Vein endothelial cell (primary cell): ENCODE measurements at places on chromosomes 6 and 20. TPM values are rescaled to one million over a fixed set of nuclear protein-coding genes. Genes with fewer than 3 reads are reported as not detected.

The QKI gene
- 313 and 318 TPM in 2 replicates for total RNA-seq

The CCN6 gene
- total RNA-seq, result not detected in 2 replicates

The BIRC7 gene
- not detected in 2 replicates for total RNA-seq

The OR12D1 gene
- not detected in 2 replicates for total RNA-seq

The MAPK13 gene
- total RNA-seq, result 3.3 and 4.9 TPM in 2 replicates

The RAET1L gene
- total RNA-seq, result not detected in 2 replicates

The TRIM10 gene
- total RNA-seq, result not detected in 2 replicates

The INSM1 gene
- total RNA-seq, result not detected in 2 replicates

The CFAP61 gene
- not detected in 2 replicates for total RNA-seq

The OR12D3 gene
- total RNA-seq, result not detected in 2 replicates

The CRISP2 gene
- total RNA-seq, result not detected in 2 replicates

The CGA gene
- total RNA-seq, result not detected in 2 replicates

The LZTS3 gene
- 6.2 and 9.8 TPM in 2 replicates for total RNA-seq

The HAO1 gene
- not detected in 2 replicates for total RNA-seq

The ACTL10 gene
- 2.8 and 3.3 TPM in 2 replicates for total RNA-seq

The ZKSCAN8 gene
- 19.9 and 20.9 TPM in 2 replicates for total RNA-seq

The TP53INP2 gene
- total RNA-seq, result 6.2 and 8.9 TPM in 2 replicates

The MYCT1 gene
- total RNA-seq, result 143 and 181 TPM in 2 replicates

The SCUBE3 gene
- total RNA-seq, result 1.3 and 1.7 TPM in 2 replicates

The DEF6 gene
- 0.96 and 0.98 TPM in 2 replicates for total RNA-seq

The GRM4 gene
- total RNA-seq, result not detected in 2 replicates

The SYS1 gene
- 27.7 and 37.9 TPM in 2 replicates for total RNA-seq

The KIF6 gene
- total RNA-seq, result not detected in 2 replicates

The ARMC2 gene
- 0.96 and 2.9 TPM in 2 replicates for total RNA-seq

The HCRTR2 gene
- not detected in 2 replicates for total RNA-seq

The PAK5 gene
- total RNA-seq, result not detected in 2 replicates

The BEND3 gene
- 6.1 and 7.5 TPM in 2 replicates for total RNA-seq

The ME1 gene
- 8.2 and 15.4 TPM in 2 replicates for total RNA-seq

The ERVFRD-1 gene
- total RNA-seq, result not detected in 2 replicates

The LY6G5B gene
- total RNA-seq, result 4.2 and 6.1 TPM in 2 replicates
